ENCODE measurements at places on chromosomes 3 and 15. TPM values are rescaled to one million over a fixed set of nuclear protein-coding genes. Genes with fewer than 3 reads are reported as not detected.

Gene ROBO2
- total RNA-seq, result 47.1 TPM

Gene FBN1
- total RNA-seq, result 5.3 TPM

GRCh38 chr15:39367596-39367995, 213.3 kb upstream of the THBS1 start:
- no peak for DNase-seq

Gene P2RY14
- 0.56 TPM for total RNA-seq

DNA sequence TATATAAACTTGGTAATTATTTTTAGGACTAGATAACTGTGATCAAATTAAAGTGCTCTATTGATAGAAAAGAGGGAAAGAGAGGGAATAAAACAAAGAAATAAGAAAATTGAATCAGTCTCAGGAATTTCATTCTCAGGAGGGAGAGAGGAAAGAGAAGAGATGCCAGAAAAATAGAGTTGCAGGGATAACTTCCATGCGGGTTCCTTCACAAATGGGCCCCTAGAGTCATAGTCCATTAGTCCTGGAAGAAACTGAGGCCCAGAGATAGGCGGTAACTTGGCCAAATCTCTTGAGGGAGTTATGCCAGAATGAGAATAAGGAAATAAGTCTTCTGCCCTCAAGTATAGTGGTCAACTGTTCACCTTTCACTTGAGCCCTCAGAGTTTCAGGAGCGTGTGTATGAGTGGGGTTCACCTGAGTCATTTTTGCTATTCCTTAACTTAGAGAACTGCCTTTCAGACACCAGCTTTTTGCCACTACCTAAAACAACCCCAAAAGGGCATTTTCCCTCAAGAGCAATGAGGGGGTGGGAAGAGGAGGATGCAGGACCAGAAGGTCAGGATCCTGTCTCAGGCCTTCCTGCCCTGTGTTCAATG, 192.6 kb downstream of the MEX3B start:
- no peak for DNase-seq

DNA sequence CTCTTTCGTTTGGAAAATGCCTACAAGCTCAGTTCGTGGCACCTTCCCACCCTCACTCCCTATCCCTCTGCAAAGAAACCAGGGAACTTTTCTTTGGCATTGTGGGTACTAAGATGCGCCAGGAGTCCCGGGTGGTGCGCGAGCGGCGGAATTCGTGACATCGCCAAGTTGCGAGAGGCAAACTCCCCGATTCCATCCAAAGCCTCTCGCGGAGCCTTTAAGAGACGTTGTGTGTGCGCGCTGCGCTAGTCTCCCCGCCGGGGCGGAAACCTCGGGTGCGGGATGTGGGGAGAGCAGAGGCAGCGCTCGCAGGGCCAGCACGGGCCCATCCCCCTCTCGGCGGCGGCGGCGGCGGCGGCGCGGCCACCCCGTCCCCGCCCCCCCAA, 443 bp upstream of the NR2F2 start:
- peak; percentile 87 for DNase-seq

GRCh38 chr3:165439765-165440164, 243.6 kb upstream of the SLITRK3 start:
- no peak for DNase-seq

Gene CAND2
- total RNA-seq, result 50.6 TPM

DNA sequence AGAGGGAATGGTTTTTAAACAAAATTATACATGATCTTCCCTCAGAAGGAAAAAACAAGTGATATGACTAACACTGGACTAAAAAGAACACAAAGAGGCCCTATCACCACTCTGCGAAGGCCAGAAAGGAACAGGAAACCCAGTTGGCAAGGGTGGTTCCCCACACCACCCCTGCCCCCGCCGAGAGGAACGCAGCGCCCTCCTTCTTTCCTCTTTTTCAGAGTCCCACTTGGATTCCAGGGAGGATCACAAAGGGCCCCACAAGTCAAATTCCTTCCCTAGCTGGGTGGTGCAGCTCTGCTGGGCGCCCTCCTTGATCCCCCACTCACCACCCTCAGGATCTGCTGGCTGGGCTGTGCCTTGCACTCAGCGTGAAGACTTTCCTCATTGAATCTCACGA, 29.8 kb downstream of the PLA1A start:
- peak; percentile 49 for DNase-seq

DNA sequence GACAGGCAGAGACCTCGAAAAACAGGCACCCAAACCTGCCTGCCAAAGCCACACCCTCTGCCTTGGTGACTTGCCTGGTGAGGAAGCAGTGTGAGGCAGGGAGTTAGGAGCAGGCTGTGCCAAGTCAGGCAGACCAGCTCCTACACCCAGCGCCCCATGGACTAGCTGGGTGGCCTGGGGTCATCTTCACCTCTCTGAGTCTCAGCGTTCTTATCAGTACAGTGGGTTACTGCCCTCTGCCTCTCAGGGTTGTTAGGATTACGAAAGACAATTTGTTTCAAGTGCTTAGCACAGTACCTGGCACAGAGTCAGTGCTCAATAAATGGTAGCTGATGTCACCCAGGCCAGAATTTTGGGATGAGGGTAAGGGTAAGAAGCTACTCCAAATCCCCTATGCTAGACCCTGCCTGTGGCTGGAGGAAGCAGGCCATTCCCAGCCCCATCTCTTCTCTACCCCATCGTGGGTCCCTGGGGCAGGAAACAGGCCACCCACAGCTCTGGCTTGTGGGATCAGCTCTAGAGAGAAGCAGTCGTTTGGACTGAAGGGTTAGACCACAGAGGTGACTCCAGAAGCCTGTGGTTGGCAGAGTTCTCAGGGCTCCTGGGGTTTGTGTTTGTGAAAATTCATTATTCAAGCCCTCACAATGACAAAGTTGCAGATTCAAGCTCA, 10.1 kb downstream of the SLC51B start:
- no peak for DNase-seq

Gene WDR49
- 0.95 TPM for total RNA-seq

Gene TUSC7
- total RNA-seq, result not detected

- DNase-seq, result no peak
Observed at GRCh38 chr3:183650554-183650953, 15.1 kb downstream of the KLHL24 start.

DNA sequence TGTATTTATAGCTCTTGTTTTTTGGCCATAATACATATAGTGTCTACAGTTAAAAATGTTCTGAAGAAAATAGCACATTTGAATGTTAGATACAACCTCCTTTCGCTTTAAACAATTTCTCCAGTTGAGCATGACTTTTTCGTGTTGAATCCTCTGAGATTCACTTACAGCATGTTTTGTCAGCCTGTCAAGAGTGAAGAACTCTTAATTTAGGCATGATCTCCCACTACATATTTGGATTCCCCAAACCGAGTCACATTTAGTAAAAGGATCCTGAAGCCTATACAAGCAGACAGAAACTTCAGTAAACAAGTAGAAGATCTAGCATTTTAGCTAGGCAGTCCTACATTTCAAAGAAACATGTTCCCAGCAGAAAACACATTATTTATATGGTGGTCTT, 796.6 kb downstream of the MCTP2 start:
- no peak for DNase-seq

DNA sequence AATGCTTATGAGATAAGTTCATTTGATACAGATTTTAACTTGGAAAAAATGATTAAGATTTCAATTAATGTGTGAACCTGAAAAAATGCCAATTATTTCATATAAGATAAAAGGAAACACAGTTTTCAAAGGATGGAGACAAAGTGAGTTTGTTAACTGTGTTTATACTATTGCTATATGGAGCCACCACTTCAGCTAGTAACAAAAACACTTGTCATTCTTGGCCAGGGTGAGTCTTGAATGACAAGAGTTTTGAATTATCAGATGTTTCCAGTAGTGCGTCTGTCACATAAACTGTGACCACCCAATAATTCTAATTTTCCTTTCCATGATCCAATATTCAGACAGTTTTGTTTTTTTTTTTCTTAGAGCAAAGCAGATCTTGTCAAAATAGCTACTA, 78.0 kb upstream of the GADL1 start:
- DNase-seq, result no peak

Gene SKOR1
- total RNA-seq, result 1.1 TPM

GRCh38 chr3:126509597-126510307, 7.8 kb downstream of the UROC1 start:
- no peak for DNase-seq
